Stimulated activated CD4-positive, alpha-beta T cell treated with anti-CD3 and anti-CD28 coated beads, TNF-alpha, amount 100 ng/mL, for 24 hours (primary cell): ENCODE measurements at places on chromosomes 13 and 19.

DNA sequence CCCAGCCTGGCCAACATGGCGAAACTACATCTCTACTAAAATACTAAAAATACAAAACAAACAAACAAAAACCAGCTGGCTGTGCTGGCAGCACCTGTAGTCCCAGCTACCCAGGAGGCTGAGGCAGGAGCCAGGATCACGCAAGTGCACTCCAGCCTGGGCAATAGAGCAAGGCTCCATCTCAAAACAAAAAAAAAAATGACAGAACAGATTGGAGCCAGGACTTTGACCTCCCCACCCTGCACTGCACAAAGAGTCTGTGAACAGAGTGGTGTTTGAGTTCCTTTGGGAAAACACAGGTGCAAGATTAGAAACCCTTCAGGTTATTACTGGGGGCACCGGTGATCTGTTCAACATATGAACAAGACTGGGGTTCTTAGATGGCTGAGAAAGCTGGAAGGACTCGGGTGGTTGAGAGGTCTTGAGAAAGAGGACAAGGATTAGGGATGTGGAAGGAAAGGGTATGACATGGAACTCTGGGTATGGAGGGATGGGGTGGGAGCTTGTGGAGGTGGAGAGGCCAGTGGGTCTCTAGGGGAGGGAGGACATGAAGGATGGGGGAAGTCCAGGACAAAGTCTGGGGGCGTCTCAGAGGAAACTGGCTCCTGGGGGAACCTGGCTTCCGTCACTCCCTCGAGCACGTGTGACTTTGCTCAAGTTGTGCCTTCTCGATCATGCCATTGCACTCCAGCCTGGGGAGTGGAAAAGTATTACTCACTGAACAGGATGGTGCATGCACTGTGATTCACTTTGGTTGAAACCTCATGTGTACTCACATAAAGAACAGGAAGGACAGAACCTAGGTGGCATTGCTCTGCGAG lies 25.9 kb downstream of the RCN3 start:
- no peak for DNase-seq

DNA sequence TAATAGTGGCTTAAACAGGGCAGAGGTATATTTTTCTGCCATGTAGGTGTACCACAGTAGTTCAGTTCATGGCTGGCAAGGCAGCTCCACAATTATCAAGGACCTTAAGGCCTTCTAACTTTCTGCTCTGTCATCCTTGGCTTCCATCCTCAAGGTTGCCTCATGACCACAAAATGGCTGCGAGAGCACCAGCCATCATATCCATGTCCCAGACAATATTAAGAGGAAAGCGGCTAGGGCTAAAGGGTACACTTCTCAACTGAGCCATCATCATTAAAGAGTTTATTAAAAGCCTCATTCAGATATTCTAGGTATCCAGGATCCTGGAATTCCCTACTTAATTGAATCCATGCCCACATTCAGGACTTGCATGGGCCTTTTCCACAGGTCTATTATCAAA lies 62.7 kb upstream of the MRI1 start:
- DNase-seq = no peak

GRCh38 chr13:97478247-97478646 lies 44.3 kb downstream of the RAP2A start:
- no peak for DNase-seq

DNA sequence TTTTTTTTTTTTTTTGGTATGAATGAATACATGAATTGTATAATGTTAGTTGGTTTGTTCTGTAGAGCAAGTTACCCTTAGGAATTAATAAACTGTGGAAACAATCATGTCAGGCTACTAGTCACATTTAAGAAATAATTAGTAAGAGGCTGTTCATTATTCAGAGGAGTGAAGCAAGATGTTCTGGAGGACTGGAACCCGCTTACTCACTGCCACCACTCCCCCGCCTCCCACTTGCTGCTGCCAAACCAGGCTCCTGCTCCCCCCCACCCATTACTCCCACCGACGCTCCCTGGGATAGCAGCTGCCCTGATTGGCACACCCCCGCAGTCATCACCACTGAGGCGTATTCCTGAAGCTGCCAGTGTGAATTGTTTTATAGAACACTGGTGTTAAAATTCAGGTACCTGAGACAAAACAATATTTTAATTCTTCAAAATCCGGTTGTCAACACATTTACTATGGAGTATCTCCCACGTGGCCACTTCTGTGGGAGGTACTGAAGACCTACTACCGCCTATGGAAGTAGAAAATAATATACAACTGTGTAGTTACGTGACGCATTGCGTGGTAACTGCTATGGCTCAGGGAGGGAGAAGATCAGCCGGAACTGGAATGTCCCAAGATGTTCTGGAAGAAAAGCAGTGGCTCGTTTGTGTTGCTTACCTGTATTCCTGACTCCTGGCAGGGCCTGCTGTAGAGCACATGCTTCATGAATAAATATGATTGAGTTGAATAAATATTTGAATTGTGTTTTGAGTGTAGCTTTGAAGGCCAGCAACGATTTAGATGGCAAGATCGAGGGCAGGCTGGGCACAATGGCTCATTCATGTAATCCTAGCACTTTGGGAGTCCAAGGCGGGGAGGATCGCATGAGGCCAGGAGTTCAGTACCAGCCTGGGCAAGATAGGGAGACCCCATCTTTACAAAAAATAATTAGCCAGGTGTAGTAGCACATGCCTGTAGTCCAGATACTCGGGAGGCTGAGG lies 1.7 kb downstream of the DPY19L3 start:
- DNase-seq = no peak

- no peak for DNase-seq
Measured at GRCh38 chr13:94254737-94255136, 224.7 kb downstream of the DCT start.

GRCh38 chr13:112819111-112819510 lies 129.3 kb downstream of the ATP11A start:
- DNase-seq = no peak

DNA sequence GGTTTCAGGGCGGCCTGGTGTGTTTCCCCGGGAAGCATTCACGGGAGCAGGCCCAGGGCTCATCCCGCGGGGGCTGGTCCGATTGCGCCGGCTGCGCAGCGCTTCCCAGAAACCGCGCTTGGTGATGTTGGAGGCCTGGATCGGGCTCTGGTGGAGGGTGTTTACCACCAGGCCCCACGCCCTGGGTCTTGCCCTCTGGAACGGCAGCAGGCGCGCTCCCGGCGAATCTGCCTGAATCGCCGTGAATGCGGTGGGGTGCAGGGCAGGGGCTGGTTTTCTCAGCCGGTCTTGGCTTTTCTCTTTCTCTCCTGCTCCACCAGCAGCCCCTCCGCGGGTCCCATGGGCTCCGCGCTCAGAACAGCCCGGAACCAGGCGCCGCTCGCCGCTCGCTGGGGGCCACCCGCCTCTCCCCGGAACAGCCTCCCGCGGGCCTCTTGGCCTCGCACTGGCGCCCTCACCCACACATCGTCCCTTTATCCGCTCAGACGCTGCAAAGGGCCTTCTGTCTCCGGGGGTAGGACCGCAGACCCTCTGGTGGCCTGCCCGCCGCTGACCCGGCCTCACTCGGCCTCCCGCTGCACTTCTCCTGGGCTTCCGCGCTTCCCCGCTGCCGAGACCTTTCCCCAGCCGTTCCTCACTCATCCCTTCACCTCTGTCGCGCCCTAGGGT lies 69.4 kb upstream of the GJB6 start:
- DNase-seq = no peak

- no peak for DNase-seq
Measured at GRCh38 chr19:10316229-10317044, 622 bp upstream of the FDX2 start.

DNA sequence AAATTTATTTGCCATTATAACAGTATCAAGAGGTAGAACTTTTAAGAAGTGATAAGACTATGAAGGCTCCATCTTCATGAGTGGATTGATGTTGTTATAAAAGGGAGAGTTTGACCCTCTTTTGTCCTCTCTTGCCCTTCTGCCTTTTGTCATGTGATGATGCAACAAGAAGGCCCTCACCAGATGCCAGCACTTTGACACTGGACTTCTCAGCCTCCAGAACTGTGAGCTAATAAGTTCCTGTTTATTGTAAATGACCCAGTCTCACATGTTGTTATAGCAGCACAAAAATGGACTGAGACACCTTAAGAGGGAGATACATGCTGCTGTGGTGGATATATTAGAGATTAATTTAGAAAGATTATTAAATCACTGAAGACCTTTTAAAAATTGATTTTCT lies 71.6 kb downstream of the SPRYD7 start:
- no peak for DNase-seq

GRCh38 chr19:15136234-15136954 lies 29.2 kb downstream of the SYDE1 start:
- DNase-seq = no peak

- DNase-seq = no peak
Measured at GRCh38 chr19:18493440-18494266, 28.2 kb downstream of the ELL start.

GRCh38 chr19:30498707-30499106 lies 126.5 kb downstream of the ZNF536 start:
- no peak for DNase-seq

GRCh38 chr13:27967203-27967735 lies 1.8 kb downstream of the CDX2 start:
- no peak for DNase-seq

DNA sequence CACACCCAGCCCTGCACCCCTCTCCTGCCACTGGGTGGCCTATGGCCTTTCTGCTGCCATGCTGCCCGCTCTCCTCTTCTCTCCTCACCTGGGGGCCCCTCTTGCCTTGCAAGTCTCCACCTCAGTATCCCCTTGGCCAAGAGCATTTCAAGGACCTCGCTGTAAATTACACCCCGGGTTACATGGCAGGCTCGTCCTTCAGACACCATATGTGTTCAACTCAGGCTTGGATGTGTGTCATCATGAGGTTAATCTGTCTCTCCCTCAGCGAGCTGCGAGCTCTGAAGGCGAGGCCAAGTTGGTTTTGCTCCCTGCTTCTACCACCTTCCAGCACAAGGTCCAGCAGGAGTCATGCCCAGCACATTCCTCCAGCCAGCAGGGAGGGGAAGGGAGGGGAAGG lies 74.8 kb upstream of the TM9SF2 start:
- DNase-seq = no peak

DNA sequence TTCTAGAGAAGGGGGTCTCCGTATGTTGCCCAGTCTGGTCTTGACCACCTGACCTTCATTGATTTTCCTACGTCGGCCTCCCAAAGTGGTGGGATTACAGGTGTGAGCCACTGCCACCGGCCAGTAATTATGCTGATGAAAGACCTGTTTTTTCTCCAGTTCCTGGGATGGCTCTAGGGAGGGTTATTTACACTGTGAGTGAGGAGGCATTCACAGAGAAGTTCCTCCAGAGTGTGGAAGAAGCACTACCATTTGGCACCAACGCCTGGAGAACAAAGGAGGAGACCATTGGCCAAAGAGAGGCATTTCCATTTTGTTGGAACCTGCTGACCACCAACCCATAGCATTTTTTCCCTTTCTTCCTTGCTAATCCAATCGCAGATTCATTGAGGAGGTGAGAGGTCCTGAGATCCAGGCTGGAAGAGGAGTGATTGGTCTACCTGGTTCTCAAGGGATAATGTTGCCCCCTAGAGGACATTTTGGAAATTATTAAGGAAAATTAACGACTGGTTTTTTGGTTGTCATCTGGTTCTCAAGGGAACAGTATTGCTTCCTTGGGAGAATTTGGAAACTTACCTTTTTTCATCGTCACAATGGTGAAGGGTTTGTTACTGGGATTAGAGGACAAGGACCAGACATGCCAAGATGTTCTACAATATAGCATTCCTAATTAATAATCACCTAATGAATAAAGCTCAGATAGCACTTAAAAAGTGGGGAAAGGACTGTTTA lies 5.5 kb upstream of the SAE1 start:
- no peak for DNase-seq

GRCh38 chr13:46771693-46772092 lies 25.3 kb downstream of the ESD start:
- DNase-seq = no peak

- DNase-seq = no peak
Measured at GRCh38 chr13:108263621-108264355, 5.7 kb upstream of the TNFSF13B start.

DNA sequence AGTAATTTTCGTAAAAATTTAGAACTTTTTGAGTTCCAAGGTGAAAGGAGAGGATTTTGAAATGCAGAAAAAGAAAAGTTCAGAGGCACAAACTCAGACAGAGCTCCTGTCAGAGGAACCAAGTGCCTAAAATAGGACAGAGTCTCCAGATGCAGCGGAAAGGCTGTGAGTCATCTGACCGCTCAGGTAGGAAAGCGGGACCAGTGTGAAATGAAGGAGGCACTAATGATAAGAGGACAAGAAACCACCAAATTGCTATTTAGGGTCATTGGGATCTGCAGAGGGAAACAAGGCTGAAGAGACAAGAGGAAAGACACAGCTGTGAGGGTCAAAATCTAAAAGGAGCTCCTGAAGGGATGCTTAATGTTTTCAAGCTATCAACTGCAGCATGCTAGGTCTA lies 34.9 kb downstream of the IRS2 start:
- no peak for DNase-seq
